ENCODE measurements at places on chromosomes 16 and 17.

DNA sequence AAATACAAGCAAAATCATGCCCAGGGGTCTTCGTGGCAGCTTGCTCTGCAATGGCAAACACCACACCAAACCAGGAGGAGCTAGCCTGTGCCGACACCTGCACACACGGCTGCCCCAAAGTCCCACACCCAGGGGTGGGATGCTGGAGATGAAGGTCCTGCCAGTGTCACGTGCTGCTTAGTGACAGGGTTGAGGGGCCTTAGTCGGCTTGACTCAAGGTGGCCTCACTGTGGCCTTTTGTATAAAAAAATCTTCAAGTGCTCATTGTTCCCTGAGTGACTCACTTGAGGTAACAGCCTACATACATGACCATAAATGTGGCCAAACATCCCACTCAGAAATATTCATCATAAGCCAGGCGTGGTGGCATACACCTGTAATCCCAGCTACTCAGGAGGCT, 7.3 kb downstream of the TRIM65 start:
- DNase-seq = no peak

- no peak for DNase-seq
Observed at GRCh38 chr16:85639529-85640253, 26.6 kb downstream of the GSE1 start.

GRCh38 chr17:45394091-45394490, 38.6 kb downstream of the ARHGAP27 start:
- DNase-seq = no peak

- DNase-seq = no peak
Observed at GRCh38 chr16:89784406-89784805, 32.0 kb downstream of the FANCA start.

- DNase-seq = no peak
Observed at GRCh38 chr17:49952912-49953497, 16.0 kb upstream of the DLX4 start.
